Activated CD4-positive, alpha-beta T cell treated with anti-CD3 and anti-CD28 coated beads for 24 hours (primary cell): ENCODE measurements at places on chromosomes 3 and 15.

GRCh38 chr3:143209715-143210059 is 90.1 kb downstream of the CHST2 start:
- no peak for DNase-seq

DNA sequence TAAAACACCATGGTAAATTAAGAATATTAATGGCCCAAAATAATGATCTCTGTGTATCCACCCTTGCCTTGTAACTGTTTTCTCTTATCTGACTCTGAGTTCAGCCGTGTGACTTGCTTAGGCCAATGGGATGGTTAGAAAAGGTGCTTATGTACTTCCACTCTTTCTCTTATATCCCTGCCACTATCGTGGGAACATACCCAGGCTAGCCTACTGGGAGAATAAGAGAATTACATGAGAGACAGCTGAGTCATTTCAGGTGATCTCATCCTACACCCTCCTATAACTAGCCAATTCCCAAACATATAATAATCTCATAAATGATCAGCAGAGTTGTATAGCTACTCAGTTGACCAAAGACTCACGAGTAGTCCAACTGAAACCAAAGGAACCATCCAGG is 98.3 kb upstream of the ABI3BP start:
- DNase-seq, result no peak

GRCh38 chr3:103440539-103441203 is 1005.9 kb downstream of the ZPLD1 start:
- DNase-seq, result no peak

GRCh38 chr3:8827641-8828040 is 58.2 kb upstream of the OXTR start:
- DNase-seq, result no peak
